T-helper 22 cell (primary cell): ENCODE measurements at places on chromosomes 7 and 10.

- no peak for DNase-seq
These were observed 451.5 kb downstream of the GLRX3 start for GRCh38 chr10:130587718-130588117.

DNA sequence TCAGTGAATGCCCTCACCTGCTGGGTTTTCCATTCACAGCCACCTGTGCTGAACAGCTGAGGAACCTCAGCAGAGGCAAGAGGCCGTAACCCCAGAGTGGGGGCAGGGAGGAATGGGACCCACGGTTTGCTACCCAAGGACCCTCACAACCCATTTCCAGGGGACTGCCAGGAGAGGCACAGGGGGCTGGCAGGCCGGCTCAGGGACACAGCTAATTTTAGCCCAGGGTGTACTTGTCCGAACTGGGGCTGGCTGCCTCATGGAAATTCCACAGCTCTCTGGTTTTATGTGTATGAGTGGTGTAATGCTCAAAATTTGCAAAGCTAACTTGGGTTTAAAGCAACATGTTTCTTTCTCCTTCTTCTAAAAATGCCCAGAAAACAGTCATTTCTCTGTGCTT is 42.2 kb downstream of the MINDY4 start:
- no peak for DNase-seq

GRCh38 chr10:125018576-125019143 is 76.7 kb downstream of the ZRANB1 start:
- DNase-seq = no peak

DNA sequence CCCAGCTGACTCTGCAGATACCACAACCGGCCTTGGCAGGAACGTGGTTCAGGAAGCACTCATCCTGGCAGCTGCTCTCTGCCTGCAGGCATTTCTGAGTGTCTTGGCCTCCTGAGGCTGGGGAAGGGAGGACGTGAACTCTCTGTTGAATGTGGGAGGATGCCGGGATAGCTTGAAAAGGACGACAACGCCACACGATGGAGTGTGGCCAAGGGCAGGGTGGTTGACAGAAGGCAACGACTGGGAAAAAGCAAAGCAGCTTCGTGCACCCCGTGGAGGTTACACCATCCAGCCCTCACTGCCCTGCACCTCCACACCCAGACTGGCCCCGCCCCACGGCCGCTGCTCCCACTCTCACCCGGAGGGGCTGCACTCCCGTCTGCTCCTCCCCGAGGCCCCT is 466.1 kb upstream of the FOXK1 start:
- DNase-seq = no peak

DNA sequence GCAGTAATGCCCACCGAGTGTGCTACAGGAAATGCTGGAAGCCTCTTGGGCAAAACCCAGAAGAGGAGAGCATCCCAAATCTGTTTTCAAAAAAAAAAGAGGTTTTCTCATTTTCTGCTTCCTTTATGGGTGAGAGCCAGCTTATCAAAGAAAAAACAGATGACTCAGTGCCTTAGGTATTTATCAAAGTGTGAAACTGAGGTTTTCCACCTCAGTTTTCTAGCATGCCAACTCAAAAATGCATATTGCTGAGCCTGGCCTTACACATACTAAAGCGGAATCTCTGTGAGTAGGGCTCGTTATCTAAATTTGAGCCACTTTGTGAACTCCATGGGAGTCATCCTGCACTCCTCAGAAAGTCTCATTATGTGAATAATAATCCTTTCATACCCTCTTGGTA is 705.1 kb downstream of the SUGCT start:
- DNase-seq = no peak

DNA sequence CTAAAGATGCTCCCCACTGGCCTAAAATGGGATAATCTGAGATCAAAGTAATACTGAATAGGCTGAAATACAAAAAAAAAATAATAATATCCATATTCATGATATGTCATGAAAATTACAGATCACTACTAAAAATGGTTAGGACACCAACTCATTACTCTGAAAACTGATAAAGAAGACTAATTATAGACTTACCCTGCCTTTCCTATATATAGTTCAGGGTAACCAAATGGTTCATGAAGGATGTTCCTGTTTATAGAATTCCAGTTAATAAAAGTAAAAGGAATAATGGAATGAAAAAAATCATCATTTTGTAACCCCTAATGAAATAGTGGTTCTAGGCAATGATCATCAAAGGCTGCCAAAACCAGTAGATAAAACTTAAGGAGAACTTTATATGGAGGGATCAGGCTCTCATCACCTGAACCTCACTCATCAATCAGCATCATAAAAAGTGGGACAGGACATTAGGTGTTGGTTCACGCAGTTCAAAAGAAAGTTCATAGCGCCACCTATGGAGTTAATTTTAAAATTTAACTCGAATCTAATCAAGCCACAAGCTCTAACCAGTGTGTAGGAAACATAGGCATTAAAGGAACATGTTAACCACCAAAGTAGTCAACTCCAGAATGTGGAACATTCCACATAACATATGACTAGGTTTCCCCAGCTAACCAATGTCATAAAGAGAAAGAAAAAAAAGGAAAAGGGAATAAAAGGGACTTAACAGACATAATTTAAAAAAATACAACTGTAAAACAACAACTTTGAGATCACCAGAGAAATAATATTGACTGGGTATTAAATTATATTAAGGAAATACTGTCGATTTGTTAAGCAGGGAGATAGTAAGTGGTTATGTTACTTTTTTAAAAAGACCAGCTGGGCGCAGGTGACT is 35.7 kb downstream of the P4HA1 start:
- DNase-seq = no peak

- DNase-seq = no peak
These were observed 38.0 kb upstream of the ACSL5 start for GRCh38 chr10:112335868-112336265.

GRCh38 chr7:134375206-134375605 is 58.5 kb upstream of the SLC35B4 start:
- DNase-seq = no peak

- DNase-seq = no peak
These were observed 618.5 kb downstream of the INHBA start for GRCh38 chr7:41084381-41084780.

DNA sequence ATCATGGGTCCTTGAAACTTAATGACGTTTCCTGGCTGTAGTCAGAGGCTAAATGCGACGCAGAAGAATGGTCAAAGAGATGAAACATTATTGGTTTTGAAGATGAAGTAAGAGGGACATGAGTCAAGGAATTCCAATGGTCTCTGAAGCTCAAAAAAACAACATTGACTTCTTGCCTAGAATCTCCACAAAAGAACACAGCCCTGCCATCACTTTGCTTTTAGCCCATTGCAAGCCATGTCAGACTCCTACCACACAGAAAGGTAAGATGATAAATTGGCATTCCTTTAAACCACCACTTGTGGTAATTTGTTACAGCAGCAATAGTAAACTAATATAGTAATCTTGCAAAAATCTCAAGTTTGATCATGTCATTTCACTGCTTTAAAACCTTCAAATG is 109.4 kb downstream of the TMEM26 start:
- no peak for DNase-seq
